ENCODE measurements at places on chromosomes 5 and 9.

DNA sequence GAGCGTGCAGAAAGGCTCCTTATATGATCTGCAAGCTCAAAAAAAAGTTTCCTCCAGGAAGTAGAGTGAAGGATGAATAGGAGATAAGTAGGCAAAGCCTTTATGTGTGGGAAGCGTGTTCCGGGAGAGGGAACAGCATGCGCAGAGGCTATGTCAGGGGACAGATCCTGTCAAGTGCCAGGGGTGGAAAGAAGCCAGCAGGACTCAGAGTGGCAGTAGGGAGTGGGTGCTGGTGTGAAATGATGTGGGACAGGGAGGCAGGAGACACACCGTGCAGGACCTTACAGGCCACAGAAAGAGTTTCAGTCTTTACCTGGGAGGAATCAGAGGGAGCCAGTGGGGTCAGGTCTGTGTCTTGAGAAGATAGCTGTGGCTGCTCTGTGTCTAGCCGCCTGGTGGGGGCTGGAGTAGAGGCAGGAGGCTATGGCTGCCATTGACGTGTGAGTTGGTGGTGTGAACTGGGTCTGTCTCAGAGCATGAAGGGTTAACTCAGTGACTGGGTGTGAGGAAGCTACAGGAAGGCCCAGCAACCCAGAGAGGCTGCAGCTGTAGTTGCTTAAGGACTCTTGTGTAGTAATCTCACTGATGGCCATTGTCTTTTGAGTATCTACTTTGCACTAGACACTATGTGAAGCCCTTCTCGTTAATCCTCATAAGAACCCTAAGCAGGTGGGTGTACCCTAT, 71.3 kb downstream of the PPARGC1B start:
- no peak for DNase-seq

- DNase-seq = no peak
These were observed 8.6 kb downstream of the SLC6A3 start for GRCh38 chr5:1436681-1437080.

- no peak for DNase-seq
These were observed 114.2 kb downstream of the RGS3 start for GRCh38 chr9:113577525-113578261.

DNA sequence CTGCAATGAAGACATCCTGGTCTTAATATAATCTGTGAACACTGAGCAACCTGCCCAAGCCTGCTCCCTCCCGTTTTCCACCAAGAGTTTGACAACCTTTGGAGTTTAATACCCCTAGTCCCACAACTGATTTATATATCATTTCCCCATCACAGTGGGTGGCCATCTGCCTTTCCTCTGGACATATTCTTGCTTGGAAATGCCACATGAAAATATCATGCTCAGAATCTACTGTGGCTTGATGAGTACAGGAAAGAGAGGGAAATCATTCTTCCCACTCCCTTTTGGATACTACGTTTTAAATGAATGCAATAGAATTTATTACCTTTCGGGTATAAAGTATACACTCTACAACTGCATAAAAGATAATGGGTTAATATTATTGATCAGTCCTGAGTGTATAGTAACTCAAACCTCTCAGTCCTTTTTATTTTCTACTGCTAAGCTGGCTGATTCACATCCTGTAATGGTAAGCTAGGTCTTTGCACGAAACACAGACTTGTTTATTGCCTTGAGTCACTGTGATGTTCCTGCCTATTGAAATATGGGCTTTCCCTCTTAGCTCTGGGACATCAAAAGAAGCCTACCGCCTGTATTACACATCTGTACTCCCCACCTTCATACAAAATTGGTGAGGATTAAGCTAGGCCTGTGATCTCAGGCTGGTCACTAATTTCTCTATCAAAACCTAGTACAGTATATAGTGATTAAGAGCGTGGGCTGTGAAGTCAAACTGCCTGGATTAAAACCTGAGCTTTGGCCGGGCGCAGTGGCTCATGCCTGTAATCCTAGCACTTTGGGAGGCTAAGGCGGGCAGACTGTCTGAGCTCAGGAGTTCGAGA, 67.6 kb upstream of the NR5A1 start:
- no peak for DNase-seq

DNA sequence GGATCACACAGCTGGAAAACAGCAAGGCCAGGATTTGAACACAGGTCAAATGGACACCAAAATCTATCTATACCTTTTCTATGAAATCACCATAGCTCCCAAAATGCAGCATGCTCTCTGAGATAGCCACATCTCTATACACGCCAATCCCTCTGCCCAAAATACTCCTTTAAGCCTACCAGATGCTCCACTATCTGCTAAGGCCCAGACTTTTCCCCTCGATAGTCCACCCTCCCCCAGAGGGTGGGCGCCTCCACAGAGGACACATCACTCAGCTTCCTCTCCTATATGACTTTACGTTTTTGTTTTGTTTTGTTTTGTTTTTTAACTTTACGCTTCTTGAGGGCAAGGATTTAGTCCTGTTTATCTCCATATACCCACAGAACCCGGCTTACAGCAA, 46.8 kb downstream of the MTMR12 start:
- no peak for DNase-seq

- no peak for DNase-seq
These were observed 7.7 kb downstream of the SPINK9 start for GRCh38 chr5:148343046-148343407.
